ENCODE measurements at places on chromosomes 3 and 15.

DNA sequence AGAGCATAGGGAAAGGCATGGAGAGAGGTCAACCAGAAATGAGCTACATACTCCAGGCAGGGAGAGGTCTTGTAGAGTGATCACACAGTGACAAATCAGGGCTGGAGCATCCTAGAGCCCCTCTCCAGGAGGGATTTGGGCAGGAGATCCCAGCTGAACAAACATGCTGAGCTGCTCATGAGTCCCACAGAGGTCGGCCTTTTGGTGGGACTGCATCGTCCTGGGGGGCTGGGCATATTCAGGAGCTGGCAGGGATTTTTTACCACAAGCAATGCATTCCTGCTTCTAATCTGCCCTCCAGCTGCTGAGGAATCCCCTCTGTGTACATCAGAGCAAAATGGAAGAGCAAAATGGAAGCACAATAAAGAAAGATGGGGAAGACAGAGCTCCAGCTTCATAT is 94.9 kb downstream of the NTRK3 start:
- DNase-seq: no peak

GRCh38 chr3:29696311-29696710 is 415.4 kb downstream of the RBMS3 start:
- no peak for DNase-seq

DNA sequence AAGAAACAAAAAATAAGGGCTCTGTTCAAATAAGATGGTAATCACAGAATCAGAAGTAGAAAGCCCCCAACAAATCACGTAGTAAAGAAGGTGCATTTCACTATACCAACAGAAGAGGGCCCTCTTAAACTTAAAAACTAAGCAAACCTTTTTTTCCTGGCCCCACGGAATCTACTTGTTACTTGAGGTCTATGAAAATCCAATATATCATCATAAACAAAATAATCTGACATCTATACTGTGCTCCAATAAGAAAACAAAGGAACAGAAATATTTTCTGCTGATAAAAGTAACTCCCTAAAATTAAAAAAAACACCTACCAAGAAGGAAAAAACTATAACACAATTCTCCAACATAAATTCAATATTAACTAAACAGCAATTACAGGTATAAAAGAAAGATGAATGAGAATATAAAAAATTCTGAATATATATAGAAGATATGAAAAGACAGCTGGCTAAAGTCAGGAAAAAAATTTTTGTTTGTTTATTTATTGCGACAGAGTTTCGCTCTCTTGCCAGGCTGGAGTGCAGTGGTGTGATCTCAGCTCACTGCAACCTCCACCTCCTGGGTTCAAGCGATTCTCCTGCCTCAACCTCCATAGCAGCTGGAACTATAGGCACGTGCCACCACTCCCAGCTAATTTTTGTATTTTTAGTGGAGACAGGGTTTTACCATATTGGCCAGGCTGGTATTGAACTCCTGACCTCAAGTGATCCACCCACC is 81.8 kb downstream of the CLASP2 start:
- DNase-seq: peak; percentile 72

GRCh38 chr3:161689584-161690298 is 193.1 kb downstream of the OTOL1 start:
- no peak for DNase-seq

DNA sequence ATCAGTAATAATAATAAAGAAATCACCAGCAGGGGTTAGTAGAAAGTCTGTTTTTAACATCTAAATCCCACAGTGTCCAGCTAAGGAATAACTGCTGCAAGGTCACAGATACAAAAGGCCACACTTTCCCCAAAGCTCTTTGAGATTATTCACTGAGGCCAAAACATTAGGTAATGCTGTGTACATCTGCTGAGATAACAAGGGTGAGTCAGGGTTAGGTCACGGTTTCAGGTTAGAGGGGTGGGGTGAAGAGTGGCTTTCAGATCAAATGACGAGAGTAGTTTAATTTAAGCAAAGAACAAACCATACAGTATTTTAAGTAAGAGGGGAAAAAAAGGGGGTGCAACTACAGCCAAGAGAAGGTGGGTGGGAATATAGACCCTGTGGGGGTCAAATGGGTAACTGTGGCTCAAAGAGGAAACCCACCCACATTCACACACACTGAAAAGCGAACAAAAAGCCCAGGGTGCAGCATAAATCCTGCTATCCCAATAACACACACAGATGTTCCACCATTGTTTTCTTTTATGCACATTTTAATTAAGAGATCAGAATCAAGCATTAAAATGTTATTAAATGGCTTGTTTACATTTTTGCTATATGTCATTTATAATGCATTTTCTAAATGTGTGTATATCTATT is 412.9 kb downstream of the TIGIT start:
- DNase-seq: no peak

GRCh38 chr3:17356585-17356984 is 385.8 kb downstream of the TBC1D5 start:
- DNase-seq: no peak

GRCh38 chr3:123404391-123404790 is 44.5 kb downstream of the ADCY5 start:
- no peak for DNase-seq

GRCh38 chr15:56286213-56286612 is 42.5 kb upstream of the RFX7 start:
- peak; percentile 26 for DNase-seq

- DNase-seq: no peak
Observed at GRCh38 chr3:50351323-50351697, 648 bp downstream of the CYB561D2 start.

GRCh38 chr15:61449186-61449702 is 220.1 kb upstream of the RORA start:
- DNase-seq: no peak

DNA sequence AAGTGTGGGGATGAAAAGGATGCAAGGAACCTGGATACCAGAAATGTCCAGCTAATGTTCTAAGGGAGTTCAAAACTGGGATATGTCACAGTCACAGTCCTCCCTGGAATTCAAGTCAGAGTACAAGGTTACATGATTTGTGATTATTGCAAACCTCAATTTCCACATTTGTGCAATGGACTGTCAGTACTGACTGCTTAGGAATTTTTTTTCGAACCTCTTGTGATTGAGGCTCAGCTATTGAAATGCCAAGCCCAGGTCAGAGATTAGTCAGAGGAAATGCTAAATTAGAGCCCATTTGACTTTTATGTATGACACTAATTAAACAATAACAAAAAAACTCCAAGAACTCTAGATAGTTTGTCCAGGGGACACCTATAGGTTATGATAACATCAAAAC is 210.2 kb downstream of the THSD4 start:
- no peak for DNase-seq

- DNase-seq: no peak
Observed at GRCh38 chr3:101984356-101984755, 135.0 kb downstream of the NFKBIZ start.

DNA sequence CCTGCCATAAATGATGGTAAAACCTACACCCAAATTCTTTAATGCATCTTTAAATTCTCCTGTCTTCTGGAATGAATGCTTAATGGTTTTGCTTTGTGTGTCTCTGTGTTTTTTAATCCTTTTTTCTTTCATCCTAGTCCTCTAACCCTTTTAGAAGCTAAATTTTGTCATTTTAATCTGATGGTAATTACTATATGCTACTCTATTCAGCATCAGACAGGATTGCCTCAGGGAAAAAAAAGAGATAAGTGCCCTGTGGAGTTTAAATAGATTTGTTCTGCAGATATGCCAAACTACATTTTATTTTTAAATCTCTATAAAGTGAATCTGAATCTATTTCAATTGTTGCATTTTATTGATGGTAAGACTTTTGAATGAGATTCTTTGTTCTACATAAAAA is 966.8 kb downstream of the NSUN3 start:
- peak; percentile 51 for DNase-seq

GRCh38 chr3:4999531-5000184 is 20.4 kb downstream of the BHLHE40 start:
- DNase-seq: peak; percentile 14

DNA sequence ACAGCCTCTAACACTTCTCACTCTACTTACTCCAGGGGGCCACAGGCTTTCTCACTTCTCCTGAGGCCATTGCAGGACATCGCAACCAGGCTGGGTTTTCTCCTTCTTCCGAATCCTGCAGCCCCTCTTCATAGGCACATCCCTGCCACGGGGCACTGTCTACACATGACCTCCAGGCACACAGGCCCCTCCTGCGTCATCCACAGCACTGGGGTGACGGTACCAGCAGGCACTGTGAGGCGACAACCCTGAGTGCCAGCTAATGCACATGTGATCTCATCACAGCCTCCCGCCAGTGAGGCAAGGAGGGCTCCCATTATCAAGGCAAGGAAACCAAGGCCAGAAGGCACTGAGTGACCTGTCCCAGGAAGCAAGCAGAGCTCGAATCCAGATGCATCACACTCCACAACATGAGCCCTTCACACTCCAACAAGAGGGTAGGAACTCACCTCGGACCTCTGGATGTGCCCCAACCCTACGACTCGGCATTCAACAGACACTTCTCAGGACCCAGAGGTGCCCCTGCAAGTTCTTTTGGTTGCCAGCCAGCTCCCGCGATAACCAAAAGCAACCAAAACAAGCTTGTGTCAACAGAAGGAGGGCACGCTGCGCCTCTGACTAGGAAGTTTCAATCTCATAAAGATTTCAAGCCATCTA is 16.7 kb downstream of the FAM174B start:
- peak; percentile 39 for DNase-seq
